ENCODE measurements at places on chromosomes 6 and 20.

- no peak for DNase-seq
These were observed 45.4 kb downstream of the L3MBTL3 start for GRCh38 chr6:130063806-130064205.

GRCh38 chr6:37988696-37989095 lies 169.2 kb downstream of the ZFAND3 start:
- no peak for DNase-seq

- DNase-seq: no peak
These were observed 30.8 kb downstream of the GNAS start for GRCh38 chr20:58883241-58883691.

DNA sequence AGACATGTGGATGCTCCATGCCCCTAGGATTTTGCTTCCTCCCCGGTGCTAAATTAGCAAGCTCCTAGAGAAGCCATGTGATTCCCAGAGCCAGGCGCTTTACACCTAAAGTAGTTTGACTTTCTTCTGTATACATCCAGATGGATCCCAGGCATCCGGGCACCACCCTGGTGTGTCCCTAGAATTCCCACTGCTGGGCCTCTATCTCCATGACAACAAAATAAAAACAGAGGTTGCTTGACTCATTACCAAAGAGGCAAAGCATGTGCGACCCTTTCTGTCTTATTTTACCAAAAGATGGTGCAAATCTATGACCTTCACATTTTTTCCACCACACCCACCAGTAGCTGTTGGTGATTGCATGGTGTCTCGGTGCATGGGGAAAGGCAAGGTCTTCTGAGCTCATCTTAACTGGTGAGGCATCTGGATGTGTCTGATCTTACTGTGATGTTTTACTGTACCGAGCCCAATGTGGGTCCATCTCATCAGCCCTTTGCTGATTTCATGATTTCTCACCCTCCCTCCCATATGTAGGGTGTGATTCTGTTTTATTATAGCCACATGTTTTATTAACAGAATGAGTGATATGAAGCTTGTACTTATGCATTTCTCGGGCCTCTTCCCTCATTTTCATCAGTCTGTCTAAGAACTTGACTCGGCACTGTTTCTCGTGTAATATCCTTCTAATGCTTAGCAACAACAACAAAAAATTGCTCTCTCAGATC lies 27.4 kb upstream of the VAPB start:
- DNase-seq: no peak

- DNase-seq: no peak
These were observed 560.1 kb downstream of the UTRN start for GRCh38 chr6:144845186-144845585.

- DNase-seq: no peak
These were observed 348.6 kb downstream of the CD109 start for GRCh38 chr6:74044417-74045096.

Measured in stimulated activated CD8-positive, alpha-beta memory T cell treated with anti-CD3 and anti-CD28 coated beads, Interleukin-7, amount 100 ng/mL, for 1 hour (primary cell).